ENCODE measurements at places on chromosomes 4 and X.

DNA sequence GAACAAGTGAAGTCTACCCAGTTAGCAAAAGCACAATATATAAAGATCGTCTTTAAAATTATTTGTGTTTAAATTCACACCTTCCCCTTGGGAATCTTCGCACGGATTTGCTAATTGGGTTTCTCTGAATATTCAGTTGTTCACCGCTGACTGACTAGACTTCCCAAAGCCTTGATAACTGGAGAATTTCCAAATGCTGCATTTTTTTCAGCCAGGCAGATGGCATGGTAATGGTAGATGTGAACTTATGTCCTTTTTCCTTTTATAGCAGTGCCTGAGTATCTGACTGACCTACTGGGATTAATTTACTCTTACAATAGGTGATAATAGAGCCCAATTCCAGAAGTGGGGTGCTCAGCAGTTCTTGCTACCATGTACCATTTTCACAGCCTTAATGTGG, 548.1 kb downstream of the PACRGL start:
- no peak for DNase-seq

GRCh38 chrX:19179389-19179788, 57.1 kb upstream of the ADGRG2 start:
- no peak for DNase-seq

GRCh38 chrX:39164212-39164611, 363.0 kb downstream of the MID1IP1 start:
- no peak for DNase-seq

GRCh38 chrX:111648802-111649201, 32.2 kb upstream of the ALG13 start:
- DNase-seq = no peak

DNA sequence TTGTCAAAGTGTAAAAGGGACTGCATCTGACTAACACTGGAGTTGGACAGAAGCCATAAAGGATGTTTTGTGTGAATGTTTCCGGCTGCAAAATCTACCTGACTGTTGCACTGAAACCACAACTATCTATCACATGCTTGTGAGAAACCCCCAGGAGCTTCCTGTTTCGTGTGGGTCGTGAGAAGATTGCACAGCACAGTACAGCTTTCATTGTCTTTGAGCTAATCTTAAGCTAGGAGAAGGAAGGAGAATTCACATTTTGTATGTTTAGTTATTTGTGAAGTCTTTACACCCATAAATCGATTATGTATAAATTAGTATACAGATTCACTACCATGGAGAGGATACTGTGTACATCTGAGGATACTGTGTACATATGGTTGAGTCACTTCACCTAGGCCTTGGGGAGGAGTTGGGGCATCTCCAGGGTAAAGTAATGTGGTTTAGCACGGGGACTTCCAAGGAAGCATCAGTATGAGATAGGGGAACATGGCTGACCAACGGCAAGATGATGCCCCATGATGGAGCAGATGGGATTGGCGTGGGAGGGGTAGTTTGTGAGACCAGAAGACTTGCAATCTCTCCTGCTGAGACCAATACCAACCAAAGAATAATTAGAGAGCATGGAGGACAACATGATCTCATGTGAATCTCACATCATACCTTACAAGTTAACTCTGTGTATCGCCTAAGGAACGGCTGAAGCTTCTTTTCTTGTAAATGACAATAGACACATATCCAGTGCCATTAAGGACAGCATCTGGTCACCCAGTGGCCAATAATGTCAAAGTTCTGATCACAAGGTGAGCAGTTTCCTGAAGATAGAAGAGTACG, 43.1 kb upstream of the FAM9C start:
- no peak for DNase-seq

DNA sequence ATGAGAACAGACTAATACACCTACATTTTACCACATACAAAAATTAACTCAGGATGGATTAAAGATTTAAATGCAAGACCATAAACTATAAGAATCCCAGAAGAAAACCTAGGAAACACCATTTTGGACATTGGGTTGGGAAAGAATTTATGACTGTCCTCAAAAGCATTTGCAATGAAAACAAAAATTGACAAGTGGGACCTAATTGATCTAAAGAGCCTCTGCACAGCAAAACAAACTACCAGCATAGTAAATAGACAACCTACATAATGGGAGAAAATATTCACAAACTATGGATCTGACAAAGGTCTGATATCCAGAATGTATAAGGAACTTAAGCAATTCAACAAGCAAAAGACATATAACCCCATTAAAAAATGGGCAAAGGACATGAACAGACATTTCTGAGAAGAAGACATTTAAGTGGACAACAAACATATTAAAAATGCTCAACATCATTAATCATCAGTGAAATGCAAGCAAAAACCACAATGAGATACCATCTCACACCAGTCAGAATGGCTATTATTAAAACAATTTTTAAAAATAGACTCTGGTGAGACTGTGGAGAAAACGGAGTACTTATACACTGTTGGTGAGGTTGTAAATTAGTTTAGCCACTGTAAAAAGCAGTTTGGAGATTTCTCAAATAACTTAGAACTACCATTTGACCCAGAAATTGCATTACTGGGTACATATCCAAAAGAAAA, 221.7 kb upstream of the DIPK2B start:
- DNase-seq = no peak

- peak; percentile 82 for DNase-seq
Measured at GRCh38 chr4:169810325-169811323, 52.9 kb upstream of the HPF1 start.

GRCh38 chr4:156654410-156654809, 317.2 kb downstream of the PDGFC start:
- no peak for DNase-seq

GRCh38 chrX:15663439-15663838, 1.2 kb downstream of the CLTRN start:
- no peak for DNase-seq

GRCh38 chr4:43587758-43588157, 695.2 kb downstream of the GRXCR1 start:
- no peak for DNase-seq

DNA sequence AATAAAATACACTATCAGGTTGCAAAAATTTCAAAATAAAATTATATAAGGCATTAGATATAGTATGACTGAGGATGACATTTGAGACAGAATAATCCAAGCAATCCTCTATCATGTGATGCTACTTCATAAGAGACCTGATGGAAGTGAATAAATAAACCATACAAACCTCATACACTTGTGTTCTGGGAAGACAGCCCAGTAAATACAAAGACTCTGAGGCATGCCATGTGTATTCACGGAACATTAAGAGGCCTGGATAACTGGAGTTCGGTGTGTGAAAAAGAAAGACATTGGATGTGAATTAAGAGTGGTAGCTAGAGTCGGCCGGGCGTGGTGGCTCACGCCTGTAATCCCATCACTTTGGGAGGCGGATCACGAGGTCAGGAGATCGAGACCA, 364.2 kb downstream of the ADAM29 start:
- no peak for DNase-seq

- DNase-seq = no peak
Measured at GRCh38 chr4:102535398-102536082, 34.4 kb downstream of the NFKB1 start.

DNA sequence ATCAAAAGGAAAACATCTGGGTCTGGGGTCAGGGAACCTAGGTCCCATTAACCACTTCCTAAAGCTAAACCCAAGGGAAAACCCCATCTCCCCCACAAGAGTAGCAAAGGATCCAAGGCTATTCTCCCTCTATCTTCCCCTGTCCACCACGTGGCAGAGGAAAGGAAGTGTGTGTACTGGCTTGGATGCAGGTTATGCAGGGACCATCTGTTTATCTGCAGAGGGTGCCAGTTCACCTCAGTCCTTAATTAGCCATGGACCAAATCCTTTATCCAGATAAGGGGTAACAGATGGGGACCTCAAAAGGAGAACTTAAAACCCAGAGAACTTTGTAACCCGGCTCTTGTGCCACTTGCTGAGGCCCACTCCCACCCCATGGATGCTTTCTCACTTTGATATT, 135.3 kb downstream of the ZNF518B start:
- no peak for DNase-seq

DNA sequence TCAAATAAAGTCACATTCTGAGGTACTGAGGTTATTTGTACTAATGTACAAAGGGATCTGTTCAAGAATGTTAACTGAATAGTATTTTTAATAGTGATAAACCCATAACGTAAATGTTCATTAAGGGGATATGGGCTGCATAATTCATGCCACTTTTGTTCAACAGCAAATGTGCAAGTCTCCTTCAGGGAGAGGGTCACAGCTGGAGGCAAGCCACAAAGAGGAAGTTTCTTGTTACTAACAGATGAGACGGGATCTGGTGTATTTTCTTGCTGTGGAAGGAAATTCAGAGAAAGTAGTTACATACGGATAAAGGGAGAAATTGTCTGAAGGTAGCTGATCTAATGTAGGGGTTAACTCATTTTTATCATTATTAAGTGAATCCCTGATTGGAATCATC, 10.0 kb downstream of the ZFP42 start:
- no peak for DNase-seq

- DNase-seq = no peak
Measured at GRCh38 chr4:129358571-129358970, 262.6 kb downstream of the C4orf33 start.

DNA sequence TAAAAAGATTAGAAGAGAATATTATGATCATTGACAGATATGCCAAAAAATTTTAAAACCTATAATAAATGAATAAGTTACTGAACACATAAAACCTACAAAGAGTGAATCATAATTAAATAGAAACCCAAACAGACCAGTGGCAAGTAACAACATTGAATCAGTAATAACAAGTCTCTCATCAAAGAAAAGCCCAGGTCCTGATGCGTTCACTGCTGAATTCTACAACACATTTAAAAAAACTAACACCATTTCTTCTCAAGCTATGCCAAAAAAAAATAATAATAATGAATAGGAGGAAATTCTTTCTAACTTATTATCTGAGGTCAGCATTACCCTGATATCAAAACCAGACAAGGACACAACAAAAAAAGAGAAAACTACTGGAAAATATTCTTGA, 30.6 kb downstream of the ACTRT1 start:
- no peak for DNase-seq

DNA sequence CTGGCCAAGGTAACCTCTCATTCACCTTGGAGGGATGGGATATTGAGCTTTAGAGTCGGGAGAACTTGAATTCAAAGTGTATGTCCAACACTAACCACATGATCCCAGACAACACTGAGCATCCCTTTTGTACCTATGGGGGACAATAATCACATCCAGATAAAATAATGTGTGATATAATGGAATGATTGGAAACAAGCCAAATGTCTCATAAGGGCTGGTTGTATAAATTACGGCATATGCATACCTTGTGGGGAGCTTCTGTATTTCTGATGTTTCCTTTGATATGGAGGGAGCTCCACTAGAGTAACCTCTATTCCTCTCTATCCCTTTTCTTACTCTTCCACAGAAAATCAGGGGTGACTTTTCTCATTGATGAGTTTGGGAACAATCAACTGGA, 40.7 kb upstream of the LDB2 start:
- DNase-seq = no peak

GRCh38 chr4:154018659-154019058, 229.8 kb upstream of the SFRP2 start:
- no peak for DNase-seq

GRCh38 chr4:163462556-163462955, 11.0 kb downstream of the TKTL2 start:
- no peak for DNase-seq

- peak; percentile 32 for DNase-seq
Measured at GRCh38 chrX:120213438-120214265, 37.0 kb upstream of the ZBTB33 start.

GRCh38 chr4:26207631-26208030, 113.2 kb upstream of the RBPJ start:
- no peak for DNase-seq

DNA sequence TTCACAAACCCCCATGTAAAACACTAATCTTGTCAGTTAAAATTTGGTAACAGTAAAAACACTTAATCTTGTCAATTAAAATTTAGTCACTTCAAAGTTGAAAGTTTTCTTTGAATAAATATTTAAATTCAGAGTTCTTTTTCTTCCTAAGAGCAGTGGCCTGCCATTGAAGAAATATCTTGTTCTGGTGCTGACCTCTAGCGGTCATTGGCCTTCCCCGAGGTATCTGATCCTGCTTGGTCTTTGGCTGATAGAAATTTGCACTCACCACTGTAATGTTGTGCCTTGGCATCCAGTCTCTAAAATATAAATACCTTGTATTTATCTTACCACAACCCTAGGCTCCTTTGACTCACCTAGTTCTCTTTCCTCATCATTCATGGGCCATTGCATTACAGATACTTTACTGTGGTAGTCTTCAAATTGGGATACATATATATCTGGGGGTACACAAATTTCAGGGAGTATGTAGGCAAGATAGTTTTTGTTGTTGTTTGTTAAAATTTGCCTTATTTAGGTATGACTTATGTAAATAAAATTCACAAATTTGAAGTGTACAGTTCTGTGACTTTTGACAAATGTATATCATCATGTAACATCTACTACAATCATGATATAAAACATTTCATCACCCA, 6.7 kb upstream of the ART3 start:
- DNase-seq = peak; percentile 65

- no peak for DNase-seq
Measured at GRCh38 chr4:158181906-158182305, 9.1 kb upstream of the GASK1B start.

- no peak for DNase-seq
Measured at GRCh38 chrX:113473418-113473817, 632.8 kb upstream of the AMOT start.

- no peak for DNase-seq
Measured at GRCh38 chr4:154314248-154314647, 177.4 kb downstream of the DCHS2 start.

GRCh38 chr4:158395889-158396288, 125.8 kb upstream of the RXFP1 start:
- no peak for DNase-seq
